ENCODE measurements at places on chromosomes 6 and 20. TPM values are rescaled to one million over a fixed set of nuclear protein-coding genes. Genes with fewer than 3 reads are reported as not detected.

- DNase-seq: no peak
Observed at GRCh38 chr20:17339000-17339399, 112.2 kb downstream of the PCSK2 start.

The KCNG1 gene
- 3.1 TPM for polyA plus RNA-seq

The LCA5 gene
- 12.9 TPM for polyA plus RNA-seq

DNA sequence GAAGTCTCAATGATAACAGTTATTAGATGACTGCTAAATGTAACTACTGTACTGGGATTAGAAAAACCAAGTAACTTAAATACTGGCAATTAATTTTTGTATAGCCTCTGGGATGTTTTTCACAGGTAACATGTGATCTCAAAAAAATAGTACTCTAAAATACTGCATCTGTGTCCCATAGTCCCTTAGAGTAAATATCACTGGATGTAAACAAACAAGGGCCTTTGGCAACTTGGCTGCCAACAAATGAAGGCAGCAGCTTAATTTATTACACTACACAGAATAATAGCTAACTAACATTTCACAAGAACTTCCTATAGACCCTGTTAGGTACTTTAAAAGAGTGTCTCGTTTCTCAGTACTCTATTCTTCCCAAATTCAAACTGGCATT lies 14.0 kb downstream of the ARHGAP18 start:
- DNase-seq: no peak

The DDO gene
- polyA plus RNA-seq: 1.2 TPM

DNA sequence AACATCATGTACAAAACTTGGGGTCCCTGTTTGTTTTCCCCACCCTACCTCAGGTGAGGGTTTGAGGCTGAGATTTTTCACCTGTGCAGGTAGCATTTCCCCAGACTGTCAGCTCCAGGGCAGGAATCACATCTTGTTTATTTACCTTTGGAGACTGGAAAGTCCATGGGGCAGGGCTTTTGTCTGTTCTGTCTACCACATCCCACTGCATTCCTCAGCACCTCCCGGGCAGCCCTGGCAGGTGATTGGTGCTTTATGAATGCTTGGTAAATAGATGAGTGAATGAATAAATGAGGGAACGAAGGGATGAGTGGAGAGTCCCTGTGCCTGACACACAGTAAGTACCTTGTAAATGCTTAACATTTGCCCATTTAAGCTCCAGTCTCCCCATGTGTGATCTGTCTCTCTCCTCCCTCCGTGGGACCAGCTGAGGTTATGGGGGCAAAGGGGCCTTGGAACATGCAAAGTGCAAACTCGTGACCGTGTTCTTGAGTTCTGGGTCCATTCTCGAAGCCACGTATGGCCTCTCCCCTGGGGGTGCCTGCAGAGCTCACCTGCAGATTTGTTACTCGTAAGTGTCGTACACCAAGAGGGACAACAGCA lies 69.7 kb upstream of the PMEPA1 start:
- no peak for DNase-seq

GRCh38 chr20:61631751-61632150 lies 379.7 kb downstream of the CDH4 start:
- no peak for DNase-seq

The HCRTR2 gene
- 0.41 TPM for polyA plus RNA-seq

GRCh38 chr20:58094698-58095097 lies 133.8 kb downstream of the ANKRD60 start:
- DNase-seq: no peak

DNA sequence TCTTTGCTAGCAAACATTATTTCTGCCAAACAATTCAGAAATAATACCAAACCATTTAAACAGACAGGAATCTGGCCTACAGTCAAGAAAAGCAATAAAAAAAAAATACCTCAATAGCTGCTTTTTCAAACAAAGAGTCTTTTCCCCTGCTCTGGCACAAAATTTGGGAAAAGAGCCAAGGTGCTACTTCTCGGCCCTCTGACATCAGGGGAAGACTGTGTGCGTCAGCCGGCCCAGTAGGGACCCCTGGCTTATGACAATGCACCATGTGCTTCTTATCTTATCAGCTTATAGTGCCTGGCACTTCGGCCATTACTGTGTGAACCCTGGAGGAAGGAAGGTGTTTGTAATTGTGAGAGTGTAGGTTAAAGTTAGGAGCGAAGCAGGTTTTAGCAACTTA lies 89.4 kb downstream of the PDE10A start:
- DNase-seq: no peak

The JAG1 gene
- 156 TPM for polyA plus RNA-seq

DNA sequence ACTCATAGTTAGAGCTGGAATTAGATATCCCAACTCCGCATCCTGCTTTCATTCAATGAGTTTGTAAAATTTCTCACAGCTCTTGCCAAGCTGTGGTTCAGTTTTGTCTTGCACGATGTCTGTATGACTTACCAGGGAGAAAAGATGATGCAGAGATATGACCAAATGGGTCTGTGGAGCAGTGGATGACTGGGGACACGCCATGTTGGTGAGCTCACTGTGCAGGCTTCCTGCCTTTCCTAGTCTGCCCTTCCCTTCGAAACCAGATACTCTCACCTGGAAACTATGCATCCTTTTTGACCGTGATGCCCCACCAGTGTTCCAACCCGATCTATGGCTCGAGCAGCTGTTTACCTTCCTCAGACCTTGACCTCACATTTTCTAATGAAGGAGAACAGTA lies 262.7 kb upstream of the BMP2 start:
- no peak for DNase-seq

- no peak for DNase-seq
Observed at GRCh38 chr6:150394053-150394898, 25.5 kb downstream of the IYD start.

GRCh38 chr6:148747471-148748165 lies 788 bp downstream of the UST start:
- no peak for DNase-seq

DNA sequence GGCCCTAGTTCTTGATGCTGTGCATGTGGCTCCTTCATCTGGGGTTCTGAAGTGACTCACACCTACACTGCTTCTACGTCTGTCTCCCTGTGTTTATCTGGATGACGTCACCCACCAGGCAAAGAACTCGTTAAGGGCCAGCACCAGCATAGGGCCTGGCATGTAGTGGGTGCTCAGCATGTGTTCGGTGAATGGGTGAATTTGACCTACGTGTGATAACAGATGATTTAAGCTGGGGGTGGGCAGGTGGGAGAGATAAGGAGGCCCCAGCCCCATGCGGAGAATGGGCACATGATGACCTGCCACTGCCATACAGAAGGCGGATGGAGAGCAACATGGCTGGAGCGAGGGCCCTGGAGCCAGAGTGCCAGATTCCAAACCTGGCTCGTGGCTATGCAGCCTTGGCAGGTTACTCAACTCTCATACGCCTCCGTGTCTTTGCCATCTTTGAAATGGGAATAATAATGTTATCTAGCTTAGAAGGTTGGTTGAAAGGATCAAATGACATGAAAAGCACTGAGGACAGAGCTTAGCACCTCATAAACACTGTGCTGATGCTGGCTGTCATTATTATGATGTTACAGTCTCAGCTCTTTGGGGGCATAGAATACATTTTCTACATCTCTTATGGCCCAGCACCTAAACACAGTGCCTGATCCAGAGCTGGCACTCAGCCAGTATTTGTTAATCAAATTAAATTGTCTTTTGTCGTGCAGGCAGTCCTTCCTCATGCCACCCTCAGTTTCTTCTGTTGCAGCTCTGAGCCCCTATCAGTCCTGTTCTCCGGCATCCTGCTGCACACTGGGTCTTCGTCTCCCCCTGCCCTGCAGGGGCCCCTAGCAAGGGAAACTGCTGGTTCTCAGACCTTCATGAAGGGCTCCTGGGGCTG lies 39.6 kb downstream of the VEGFA start:
- no peak for DNase-seq

The SIRPG gene
- polyA plus RNA-seq: not detected

The PTPRA gene
- 117 TPM for polyA plus RNA-seq

The CEP85L gene
- 8.6 TPM for polyA plus RNA-seq

GRCh38 chr6:10429638-10430427 lies 15.0 kb upstream of the TFAP2A start:
- DNase-seq: no peak

GRCh38 chr6:56862415-56863175 lies 92.3 kb upstream of the BEND6 start:
- DNase-seq: no peak

DNA sequence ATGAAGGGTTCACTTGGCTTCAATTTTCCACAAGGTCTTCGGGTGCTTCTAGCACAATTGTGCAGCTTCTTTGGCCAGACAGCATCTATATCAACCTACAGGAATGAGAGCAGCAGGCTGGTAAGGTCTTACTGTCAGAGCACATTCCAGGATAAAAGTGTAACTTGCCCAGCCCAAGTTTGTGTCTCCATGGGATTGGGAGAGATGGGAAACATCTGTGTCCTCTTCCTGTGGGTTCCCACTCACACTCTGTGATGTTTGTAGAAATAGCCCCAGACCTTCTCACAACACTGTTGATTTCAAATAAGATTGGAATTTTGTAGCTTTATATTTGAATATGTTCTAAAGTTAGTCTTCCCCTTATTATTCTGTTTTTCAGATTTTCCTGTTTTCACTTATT lies 83.4 kb upstream of the RGS17 start:
- no peak for DNase-seq

DNA sequence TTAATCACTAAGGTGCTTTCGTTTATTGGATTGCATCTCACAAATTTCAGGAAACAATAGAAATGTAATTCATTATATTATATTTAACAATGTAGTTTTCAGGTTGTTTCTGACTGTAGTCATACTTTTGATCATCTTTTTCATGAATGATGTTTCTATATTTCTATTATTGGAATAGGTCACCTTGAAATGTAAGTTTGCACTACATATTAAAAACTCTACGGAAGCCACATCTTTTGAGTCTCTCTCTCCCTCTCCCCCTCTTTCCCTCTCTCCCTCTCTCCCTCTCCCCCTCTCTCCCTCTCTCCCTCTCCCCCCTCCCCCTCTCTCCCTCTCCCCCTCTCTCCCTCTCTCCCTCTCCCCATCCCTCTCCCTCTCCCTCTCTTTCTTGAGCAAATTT lies 131.3 kb upstream of the FBXL4 start:
- DNase-seq: no peak

The CRIP3 gene
- polyA plus RNA-seq: 3.2 TPM

DNA sequence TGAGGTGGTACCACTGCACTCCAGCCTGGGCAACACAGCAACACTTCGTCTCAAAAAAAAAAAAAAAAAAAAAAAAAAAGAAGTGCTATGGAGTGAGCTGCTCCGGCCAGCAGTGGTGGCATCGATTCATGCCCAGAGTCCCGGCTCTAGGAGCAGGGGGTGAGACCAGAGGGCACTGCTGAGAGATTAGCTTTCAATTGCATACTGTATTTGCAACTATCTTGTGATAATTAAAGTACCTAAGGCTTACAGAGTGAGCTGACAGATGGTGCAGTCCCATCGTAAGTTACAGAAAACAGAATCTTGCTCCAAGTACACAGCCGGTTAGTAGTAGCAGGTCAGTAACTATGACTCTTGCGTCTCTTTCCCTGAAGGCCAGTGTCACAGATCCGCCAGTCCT lies 31.5 kb downstream of the TMEM14B start:
- no peak for DNase-seq

GRCh38 chr6:47479140-47479508 lies 1.5 kb downstream of the CD2AP start:
- DNase-seq: peak; percentile 4

DNA sequence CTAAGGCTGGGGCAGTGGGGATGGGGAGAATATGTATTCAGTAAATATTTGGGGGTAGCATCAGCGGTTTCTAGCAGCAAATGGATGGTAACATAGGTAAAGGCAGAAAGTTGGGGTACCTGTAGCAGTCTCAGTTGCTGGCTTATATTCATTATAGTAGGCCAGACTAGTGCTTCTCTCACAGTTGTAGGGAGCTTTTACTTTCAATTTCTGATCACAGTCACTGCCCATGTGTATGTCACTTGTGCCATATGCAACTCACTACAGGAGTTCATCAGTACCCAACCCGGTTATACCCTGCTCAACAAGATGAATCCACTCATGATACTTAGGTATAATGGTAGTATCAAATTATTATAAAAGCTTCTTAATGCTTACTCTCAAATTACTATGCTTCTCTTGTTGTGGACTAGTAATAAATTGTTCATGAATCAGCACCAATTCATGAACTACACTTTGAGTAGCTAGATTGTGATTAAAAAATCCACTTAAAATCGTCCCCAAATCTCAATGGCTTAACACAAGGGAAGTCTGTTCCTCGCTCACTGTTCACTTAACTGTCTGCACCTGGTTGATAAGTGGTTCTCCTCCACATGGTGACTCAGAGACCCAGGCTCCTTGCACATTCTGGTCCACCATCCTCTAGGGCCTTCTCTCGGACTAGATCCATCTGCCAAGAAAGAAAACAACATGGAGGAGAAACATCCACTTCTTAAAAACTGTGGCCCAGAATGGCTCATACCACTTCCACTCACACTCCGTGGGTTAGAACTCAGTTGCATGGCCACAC lies 31.3 kb upstream of the MYLIP start:
- DNase-seq: no peak
